ENCODE measurements at places on chromosomes 1 and 21. TPM values are rescaled to one million over a fixed set of nuclear protein-coding genes. Genes with fewer than 3 reads are reported as not detected.

Gene CELA2A
- polyA plus RNA-seq, result 0.34 TPM

Gene CHI3L2
- 0.41 TPM for polyA plus RNA-seq

Gene PLA2G2F
- polyA plus RNA-seq, result not detected

Gene S100A5
- polyA plus RNA-seq, result not detected

DNA sequence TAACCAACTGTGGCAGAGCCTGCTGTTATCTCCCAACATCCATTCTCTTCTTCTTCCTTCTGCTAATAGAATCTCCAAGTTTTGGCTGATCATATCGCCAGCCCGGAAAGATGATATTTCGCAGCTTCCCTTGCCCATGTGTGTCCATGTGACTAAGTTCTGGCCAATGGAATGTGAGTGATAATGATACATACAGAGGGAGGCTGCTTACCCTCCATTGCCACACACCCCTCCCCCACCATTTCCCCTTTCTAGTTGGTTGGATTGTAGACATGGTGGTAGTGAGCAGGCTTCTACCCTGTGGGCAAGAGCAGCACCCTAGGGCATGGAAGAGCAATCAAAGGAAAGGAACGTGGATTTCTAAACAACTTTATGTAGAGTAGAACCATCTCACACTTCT, 48.8 kb downstream of the SLC9C2 start:
- H3K27me3 ChIP-seq, result no peaks in the 10 kb centered on the region
- H3K27ac ChIP-seq, result no peak overlapping the region
- DNase-seq, result no peak
- no peak overlapping the region for H3K4me3 ChIP-seq
- no peaks in the 10 kb centered on the region for H3K36me3 ChIP-seq

DNA sequence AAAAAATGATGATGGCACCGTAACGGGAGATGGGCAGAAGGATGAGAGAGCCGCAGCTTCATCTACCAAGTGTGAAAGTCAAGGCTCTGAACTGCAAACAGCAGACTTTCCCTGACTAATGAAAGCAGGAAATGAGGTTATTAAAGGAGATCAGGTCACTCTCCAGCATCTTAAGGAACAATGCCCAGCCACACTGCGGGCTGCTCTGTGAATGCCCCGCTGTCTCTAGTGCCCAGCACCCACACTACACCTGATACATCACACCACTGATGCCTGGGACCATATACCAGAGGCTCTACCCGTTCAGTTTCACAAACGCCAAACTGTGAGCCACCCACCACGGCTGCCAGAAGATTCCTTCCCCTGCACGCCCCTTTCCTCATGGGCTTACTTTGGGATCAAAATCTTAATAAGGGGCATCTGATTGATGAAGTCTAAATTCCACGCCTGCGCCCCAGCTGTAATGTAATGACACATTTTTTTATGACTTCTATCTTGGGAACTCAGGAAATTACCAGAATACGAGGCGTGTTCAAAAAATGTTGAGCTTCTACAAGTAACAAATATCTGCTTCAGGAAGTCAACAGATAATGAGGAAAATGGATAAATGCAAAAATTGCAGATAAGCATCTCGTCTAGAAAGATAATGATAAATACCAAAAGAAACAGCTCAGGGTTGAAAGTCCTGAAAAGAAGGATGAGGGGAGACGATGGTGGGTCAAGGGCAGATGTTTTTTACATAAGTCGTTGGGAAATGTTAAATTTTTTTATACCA, 72.0 kb downstream of the MIS18A start:
- H3K27me3 ChIP-seq, result no peaks in the 10 kb centered on the region
- DNase-seq, result no peak
- no peaks in the 10 kb centered on the region for H3K36me3 ChIP-seq

DNA sequence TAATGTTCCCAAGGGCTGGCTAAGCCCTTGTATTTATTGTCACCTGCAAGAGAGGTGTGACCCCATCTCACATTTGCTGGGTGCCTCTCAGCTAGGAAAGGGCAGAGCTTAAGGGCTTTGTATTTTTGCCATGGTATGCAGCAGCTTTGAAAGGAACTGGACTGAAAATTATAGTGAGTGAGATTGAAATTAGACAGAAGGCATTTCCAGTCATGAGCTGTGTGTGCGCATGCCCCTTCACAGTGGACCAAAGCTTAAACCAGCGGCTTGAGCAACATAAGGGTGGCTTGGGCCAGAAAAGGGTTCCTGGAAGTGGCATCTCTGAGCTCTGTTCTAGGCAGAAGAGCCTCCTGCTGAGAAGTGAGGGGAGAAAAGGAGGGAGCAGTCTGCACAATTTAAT, 19.8 kb downstream of the MYOG start:
- peaks cover 9% of the 10 kb centered on the region for H3K4me1 ChIP-seq
- peak; percentile 25 for DNase-seq
- no peaks in the 10 kb centered on the region for H3K27me3 ChIP-seq
- no peaks in the 10 kb centered on the region for H3K36me3 ChIP-seq

DNA sequence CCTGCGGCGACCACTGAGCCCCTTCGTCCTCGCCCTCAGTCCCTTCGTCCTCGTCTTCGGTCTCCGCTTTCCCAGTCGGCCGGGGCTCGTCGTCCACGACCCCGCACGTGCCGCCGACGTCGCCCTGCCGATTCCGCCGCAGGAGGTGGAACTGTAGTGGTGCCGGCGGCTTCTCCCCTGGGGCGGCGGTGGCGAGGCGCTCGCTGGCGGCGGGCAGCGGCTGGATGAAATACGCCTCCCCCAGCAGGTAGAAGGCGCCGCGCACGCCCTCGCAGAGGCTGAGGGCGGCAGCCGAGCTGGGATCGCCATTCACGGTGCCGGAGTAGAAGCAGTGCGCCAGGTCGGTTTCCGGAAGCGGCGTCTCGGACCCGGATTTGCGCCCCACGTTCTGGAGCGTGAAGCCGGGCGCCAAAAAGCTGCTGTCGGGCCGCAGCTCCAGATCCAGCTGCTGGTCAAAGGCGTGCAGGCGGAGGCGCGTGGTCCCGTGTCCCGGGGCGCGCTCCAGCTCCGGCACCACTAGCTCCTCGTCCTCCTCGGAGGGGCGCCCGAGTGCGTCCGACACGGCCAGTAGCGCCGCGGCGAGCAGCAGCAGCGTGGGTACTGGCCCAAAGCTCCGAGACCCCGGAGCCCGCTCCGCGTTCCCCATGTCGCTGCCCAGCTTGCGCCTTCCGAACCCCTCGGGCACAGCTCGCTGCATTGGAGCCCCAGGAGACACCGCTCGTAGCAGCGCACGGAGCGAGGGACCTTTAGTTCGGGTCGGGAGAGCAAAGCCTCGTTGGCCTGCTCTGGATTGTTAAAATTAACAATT, 747 bp downstream of the ADAMTS1 start:
- H3K36me3 ChIP-seq, result peaks cover 27% of the 10 kb centered on the region
- peak; percentile 69 for DNase-seq
- peaks cover 74% of the 10 kb centered on the region for H3K27me3 ChIP-seq
- peak overlapping the region; percentile 84 for H3K27ac ChIP-seq

DNA sequence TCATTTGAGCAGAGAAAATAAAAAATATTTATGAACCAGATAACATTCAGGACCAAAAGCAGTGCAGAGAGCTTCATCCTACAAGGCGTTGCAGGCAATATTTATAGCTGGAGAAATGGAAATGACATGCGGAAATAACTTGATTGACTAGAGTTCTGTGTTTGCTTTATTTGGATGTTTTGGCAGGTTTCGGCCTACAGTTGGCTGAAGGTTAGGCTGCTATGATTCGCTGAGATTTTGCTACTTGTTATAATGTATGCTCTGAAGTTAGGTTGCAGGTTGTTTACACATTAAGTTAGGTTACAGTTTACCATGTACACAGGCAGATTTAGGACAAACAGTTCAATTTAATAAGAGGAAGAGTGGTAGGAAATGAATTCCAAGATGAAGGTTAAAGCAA, 632 bp upstream of the OR13G1 start:
- no peak for DNase-seq
- H3K4me1 ChIP-seq, result no peaks in the 10 kb centered on the region
- no peak overlapping the region for H3K27ac ChIP-seq
- no peaks in the 10 kb centered on the region for H3K36me3 ChIP-seq

DNA sequence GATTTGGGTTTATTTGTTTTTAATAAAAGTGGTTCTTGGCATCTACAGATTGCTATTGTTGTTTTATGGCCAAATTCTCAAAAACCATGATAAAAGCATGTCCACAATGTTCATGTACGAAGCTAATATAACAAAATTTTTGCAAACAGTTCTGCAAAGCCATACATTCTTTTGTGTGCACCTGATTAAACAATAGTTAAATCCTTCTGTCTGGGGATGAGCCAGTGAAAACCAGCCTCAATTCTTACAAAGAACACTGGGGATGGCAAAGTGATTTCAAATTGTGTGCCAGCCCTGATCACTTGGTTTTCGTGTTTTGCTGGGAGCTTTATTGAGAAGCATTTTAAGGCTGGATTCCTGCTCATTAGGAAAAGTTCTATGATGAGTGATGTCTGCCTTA, 149.1 kb upstream of the MAGI3 start:
- H3K27me3 ChIP-seq, result no peaks in the 10 kb centered on the region
- H3K4me1 ChIP-seq, result no peaks in the 10 kb centered on the region
- H3K4me3 ChIP-seq, result no peak overlapping the region
- no peaks in the 10 kb centered on the region for H3K36me3 ChIP-seq

DNA sequence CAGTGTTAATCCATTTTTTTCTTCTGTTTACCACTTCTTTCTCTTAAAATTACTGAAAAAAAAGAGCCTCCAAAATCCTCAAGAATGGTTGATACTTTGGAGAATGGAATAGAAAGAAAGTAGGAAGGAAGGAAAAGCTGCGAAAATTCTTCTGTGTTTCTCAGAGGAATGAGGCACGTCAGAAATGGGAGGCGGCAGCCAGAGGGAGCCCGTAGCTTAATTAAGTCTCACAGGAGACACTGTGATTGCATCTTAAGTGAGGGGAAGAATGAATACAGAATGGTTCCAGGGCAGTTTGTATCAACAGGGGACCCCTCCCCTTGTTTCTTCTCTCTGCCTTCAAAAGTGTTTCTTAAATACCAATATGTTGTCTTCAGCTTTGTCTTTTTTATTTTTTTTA, 1099.5 kb downstream of the PLA2G4A start:
- no peak overlapping the region for H3K4me3 ChIP-seq
- no peaks in the 10 kb centered on the region for H3K4me1 ChIP-seq
- no peaks in the 10 kb centered on the region for H3K36me3 ChIP-seq

DNA sequence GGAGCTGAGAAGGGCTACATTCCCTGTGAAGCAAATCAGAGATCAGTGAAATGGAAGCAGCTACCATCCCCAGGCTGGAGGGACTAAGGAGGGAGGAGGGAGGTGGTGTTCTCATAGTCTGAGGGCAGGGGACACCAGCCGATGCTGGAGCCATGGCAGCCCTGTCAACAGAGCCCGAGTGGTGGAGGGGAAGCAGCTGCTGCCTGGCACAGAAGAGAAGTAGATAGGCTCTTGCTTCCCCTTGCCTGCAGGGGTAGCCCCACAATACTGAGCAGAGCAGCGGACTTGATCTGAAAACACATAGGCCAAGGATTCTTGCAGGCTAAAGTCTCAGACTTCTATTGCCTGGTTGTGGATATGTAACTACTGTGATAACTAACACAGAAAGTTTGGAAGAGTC, 255.1 kb downstream of the FGGY start:
- peak overlapping the region; percentile 42 for H3K27ac ChIP-seq
- DNase-seq, result no peak
- H3K36me3 ChIP-seq, result no peaks in the 10 kb centered on the region
- no peaks in the 10 kb centered on the region for H3K4me1 ChIP-seq
- no peaks in the 10 kb centered on the region for H3K27me3 ChIP-seq

DNA sequence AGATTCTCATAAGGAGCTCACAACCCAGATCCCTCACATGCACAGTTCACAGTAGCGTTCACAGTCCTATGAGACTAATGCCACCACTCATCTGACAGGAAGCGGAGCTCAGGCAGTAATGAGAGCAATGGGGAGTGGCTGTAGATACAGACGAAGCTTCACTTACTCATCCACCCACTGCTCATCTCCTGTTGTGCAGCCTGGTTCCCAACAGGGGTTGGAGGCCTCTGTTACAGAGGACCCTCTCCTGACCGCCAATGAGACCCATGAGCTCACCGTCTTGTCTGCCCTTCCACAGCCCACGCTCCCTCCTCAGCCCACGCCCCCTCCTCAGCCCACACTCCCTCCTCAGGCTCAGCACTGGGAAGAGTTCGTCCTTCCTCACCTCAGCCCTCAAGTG, 39.6 kb downstream of the RSPH1 start:
- no peaks in the 10 kb centered on the region for H3K36me3 ChIP-seq
- H3K27me3 ChIP-seq, result no peaks in the 10 kb centered on the region
- DNase-seq, result no peak
- no peaks in the 10 kb centered on the region for H3K4me1 ChIP-seq

- peak overlapping the region; percentile 95 for H3K4me3 ChIP-seq
- peaks cover 5% of the 10 kb centered on the region for H3K4me1 ChIP-seq
- no peaks in the 10 kb centered on the region for H3K36me3 ChIP-seq
Measured at GRCh38 chr1:156193208-156193487, 756 bp upstream of the SLC25A44 start.

DNA sequence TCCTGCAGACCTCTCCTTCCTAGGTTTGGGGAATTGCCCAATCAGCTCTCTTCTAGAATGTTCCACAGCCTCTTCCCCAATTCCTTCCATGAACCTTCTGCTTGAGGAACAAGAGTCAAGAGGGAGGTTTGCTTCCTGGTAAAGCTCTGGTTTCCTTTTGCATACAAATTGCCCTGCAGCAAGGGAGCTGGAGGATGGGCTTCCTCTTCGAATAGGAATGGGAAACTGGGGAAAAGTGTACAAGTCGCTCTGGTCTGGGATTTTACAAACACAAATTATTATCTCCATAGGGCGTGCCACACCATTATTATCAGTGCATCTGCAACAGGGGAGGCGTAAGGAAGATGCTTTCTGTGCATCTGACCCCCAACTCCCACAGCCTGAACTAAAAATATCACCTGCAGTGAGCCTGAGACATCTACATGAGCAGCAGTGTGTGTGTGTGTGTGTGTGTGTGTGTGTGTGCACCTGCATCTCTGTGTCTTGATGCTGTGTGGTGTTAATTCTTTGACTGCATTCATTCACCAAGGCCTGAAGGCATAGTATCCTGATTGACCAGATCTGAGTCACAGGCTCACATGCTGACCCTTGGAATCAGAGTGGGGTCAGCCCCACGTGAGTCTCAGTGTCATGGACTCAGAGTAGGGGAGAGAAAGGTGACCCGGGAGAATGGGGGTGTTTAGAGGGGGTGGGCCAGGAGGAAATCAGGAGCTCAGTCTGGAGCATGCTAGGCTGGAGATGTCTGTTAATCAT, 272.9 kb downstream of the KAZN start:
- no peak for DNase-seq
- H3K4me3 ChIP-seq, result no peak overlapping the region
- no peaks in the 10 kb centered on the region for H3K4me1 ChIP-seq
- H3K27ac ChIP-seq, result no peak overlapping the region

DNA sequence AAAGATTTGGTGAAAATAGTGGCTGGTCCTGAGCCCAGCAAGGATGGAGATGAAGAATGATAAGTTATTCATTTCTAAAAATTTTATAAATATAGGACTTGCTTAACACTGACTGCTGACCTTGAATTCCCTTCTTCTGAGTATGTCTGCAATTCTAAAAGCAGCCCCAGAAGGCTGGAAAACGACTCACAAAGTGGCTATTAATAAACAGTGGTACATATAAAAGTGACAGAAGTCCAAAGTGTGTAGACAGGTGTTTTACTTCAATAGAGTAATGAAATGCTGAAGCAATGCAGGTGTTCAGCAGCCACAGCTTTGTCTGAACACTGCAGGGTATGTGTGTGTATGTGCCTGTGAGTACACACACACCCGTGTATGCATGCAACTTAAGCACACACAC, 219.0 kb upstream of the NRIP1 start:
- H3K27me3 ChIP-seq, result no peaks in the 10 kb centered on the region
- DNase-seq, result no peak
- no peaks in the 10 kb centered on the region for H3K36me3 ChIP-seq
- H3K4me1 ChIP-seq, result no peaks in the 10 kb centered on the region
- no peak overlapping the region for H3K27ac ChIP-seq
- no peak overlapping the region for H3K4me3 ChIP-seq

All from left lung (tissue), 14 donors.